AG04450 (cell line): ENCODE measurements at places on chromosomes 6 and 20. TPM values are rescaled to one million over a fixed set of nuclear protein-coding genes. Genes with fewer than 3 reads are reported as not detected.

DNA sequence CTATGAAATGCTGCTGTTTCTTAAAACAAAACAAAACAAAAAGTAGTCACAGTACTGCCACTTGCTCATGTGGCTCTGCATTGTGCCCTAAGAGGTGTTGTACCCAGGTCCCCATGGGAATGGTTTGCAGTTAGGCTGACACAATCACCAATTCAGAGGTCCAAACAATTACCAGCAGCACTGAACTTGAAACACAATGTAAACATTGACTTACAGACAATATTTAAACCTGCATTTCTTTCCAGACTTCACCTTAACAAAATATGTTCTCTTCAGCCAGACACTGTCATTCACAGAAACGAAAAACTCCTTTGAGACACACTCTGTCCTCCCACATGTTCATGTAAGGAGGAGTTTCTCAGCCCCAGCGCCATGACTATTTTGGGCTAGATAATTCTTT is 206.8 kb upstream of the ARG1 start:
- no peak for DNase-seq

DNA sequence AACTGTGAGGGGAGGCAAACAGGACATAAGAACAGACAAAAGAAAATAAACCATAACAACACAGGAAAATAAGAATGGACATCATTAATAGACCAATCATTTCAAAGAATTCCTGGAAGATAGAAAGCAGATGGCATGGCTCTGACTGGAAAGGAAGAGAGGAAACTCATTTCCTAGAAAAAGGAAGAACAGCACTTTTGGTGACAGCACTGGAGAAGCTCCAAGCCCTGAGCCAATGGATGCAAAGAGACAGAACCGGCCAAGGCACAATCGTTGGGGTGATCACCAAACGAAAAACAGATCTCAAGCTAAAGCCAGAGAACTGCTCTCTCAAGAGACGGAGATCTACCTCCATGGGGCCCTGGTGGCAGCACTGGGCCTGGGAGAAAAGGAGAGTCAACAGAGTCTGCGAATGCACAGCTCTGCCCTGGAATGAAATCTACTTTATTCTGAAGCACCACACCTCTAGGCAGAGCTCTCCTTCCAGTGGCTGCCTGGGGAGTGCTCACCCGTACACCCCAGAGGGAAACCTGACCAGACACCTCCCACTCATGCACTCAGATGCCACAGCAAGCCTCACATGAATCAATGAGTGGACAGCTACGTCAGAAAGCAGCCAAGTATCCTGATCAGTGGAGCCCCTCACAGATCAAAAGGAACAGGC is 24.2 kb downstream of the KIAA0319 start:
- DNase-seq, result no peak

DNA sequence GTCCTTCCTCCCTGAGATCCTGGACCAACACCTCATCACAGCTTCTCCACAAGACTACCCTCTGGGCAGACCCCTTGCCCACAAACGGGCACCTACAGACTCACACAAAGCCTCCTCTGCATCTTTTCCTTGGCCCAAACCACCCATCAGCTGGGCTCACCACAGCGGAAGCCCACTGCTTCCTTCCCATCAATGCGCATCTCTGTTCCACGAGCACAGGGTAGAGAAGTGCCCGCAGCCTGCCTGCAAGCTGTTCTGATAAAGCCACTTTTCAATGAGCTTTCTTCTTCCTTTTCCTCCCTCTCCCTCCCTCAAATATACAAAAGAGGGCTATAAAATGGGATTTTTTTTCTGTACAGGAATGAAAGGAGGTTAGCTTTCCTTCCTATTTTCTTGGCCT is 111.2 kb downstream of the NFATC2 start:
- no peak for DNase-seq

DNA sequence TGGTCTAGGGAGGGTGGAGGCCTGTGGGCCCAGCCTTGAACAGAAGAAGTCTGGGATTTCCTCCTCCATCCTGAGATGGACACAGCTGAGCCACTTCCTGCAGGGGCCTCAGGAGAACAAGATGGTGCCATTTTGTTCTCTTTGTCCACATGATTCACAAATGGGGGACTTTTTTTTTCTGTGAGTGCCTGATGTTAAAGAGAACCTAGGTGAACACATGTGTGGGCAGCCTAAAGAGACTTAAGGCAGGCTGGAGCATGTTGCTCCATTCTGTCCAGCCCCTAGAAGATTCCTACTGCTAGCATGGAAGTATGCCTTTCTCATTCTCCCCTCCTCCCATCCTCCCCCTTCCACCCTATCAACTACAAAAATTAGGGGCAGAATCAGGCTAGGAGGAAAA is 49.3 kb upstream of the KIF16B start:
- DNase-seq, result no peak

GRCh38 chr6:54481091-54481490 is 172.8 kb downstream of the TINAG start:
- DNase-seq, result no peak

MOG gene
- not detected in 2 replicates for polyA plus RNA-seq
